Anterior cingulate cortex (tissue), 58 donors: ENCODE measurements at places on chromosomes 7 and 10.
A peak's percentile ranks its signal among the peaks of the same experiment; 100 is the strongest.

DNA sequence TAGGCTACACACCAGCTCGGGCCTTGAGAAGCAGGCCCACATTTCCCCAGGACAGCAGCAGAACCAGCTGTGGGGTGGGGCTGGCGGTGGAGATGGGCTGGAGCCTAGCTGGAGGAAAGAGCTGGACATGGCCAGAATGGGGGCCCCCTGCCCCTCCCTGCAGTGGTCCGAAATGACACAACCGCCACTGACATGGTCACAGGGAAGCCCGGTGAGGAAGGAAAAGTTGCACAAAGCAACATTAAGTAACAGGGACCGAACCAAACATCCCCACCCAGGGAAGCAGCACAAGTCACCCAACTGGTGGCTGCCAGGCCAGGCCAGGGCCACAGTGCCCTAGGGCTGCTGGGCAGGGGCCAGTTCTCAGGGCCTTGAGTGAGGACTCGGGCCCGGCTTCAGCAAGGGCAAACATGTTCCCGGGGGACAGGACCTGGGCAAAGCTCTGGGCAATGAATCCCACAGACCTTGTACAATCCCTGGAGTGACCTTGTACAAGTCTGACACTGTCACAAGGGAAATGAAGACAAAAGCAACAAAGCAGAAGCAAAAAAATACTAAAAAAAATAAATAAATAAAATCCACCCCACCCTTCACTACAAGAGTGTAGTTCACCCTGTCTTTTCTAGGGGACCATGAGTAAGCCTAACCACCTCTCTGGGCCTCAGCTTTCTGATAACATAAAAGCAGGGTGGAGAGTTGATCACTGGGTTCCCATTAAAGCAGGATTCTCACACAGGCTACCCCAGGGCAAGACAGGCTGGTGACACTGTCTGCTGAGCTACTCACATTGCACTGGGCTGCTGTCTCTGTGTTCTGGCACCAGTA, 33.0 kb downstream of the PSAP start:
- DNase-seq, result no peak

DNA sequence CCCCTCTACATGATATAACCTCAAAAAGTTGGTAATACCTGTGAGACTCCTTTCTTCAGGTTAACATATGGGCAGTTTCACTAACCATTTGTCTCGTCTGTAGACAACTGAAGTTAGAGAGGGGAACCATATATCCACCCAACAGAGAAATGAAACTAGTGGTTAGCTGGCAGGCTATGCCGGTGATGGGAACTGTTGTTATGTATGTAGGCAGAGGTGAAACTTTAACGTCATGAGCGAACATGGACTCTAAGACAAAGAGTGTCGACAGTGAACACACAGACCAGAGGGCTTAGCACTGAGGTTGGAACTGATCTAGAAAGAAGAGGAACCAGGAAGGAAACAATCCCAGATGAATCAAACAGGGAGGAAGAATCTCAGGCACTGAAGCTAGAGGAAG, 112.4 kb downstream of the ELMO1 start:
- no peak for DNase-seq

GRCh38 chr10:117246997-117247671, 6.2 kb downstream of the SLC18A2 start:
- DNase-seq, result no peak

DNA sequence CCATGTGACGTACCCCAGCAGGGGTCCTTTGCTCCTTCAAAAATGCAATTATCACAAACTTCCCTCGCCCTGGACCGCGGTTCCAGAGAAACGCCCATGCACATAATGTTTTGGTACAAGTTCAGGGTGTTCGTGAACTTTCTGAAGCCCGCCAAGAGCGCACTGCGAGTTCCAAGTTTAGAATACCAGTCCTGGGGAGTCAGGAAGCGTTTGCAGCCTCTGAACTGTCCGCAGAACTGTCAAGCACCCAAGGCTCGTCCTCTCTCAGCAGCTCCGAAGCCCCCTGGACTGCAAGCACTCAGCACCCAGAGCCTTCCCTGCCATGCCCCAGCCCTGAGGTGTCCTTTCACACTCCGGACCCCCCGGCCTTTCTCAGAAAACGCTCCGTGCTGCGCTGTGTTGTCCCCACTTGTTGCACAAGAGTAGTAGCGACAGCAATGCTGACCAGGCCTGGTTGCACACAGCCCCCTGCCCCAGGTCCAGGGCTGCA, 30.3 kb downstream of the CALML3 start:
- DNase-seq, result no peak

- no peak for DNase-seq
Measured at GRCh38 chr10:78222096-78222790, 188.6 kb downstream of the RPS24 start.

DNA sequence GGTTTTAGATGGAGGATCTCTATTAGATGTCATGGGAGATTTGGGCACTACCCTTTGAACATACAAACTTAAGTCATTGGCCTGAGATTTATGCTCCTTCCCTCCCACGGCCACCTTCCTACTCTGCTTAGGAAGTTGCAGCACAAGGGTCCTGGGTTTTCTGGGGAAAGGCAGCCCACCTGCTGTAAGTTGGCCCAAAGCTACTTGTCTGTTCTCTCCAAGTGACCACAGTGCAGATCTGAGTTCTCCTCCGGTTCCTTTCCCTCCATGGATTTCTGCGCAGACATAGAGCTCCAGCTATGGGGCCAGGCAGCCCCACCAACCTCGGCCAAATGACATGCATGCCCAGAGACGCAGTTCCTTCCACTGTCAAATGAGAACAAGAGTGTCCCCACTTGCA, 12.8 kb upstream of the C10orf53 start:
- no peak for DNase-seq

- peak; percentile 9 for DNase-seq
Measured at GRCh38 chr10:47165711-47166404, 134.1 kb upstream of the GDF10 start.

DNA sequence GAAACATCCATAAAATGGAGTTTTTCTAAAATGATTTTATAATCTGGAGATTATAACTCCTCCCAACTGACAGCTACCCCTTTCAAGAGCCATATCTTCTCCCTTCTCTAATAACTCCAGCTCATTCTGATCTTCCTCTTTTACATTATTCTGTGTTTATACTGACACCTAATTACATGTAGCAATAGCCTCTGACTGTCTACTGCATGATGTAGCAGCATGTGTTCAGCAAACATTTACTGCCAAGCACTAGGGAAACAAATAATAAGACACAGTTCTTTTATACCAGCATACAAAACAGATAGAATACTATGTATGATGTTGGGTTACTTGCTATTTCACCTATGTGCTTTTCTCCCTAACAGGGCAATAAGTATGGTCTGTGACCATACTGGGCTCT, 20.7 kb downstream of the RBM28 start:
- DNase-seq, result no peak

DNA sequence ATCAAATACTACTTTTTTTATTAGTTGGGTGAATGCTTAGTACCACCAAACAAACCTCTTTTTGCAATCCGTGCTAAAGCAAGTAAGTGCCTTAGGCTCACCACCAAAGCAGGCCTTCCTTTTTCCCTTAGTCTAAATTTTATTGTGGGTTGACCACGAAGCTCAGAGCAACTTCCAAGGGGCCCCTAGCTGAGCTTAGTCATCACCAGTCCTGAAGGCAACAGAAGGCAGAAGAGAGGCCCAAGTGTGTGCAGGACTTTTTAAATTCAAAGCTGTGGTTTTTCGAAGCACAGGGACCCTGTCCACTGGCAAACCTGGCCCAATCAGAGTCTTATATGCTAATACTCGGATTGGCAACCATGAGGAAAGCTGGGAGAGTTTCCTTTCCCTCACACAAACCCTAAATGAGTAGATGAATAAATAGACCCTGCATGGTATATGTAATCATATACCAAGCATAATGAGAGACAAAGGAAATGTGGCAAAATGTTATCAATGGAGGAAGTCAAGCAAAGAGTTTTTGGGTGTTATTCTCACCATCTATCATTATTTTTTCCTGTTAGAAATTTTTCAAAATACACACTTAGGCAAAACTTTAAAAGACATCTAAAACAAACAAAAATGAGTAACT, 453.2 kb upstream of the GALNT17 start:
- DNase-seq, result no peak

GRCh38 chr7:140972876-140973829, 41.6 kb downstream of the MRPS33 start:
- no peak for DNase-seq

- no peak for DNase-seq
Measured at GRCh38 chr7:104175361-104175984, 32.3 kb downstream of the ORC5 start.

DNA sequence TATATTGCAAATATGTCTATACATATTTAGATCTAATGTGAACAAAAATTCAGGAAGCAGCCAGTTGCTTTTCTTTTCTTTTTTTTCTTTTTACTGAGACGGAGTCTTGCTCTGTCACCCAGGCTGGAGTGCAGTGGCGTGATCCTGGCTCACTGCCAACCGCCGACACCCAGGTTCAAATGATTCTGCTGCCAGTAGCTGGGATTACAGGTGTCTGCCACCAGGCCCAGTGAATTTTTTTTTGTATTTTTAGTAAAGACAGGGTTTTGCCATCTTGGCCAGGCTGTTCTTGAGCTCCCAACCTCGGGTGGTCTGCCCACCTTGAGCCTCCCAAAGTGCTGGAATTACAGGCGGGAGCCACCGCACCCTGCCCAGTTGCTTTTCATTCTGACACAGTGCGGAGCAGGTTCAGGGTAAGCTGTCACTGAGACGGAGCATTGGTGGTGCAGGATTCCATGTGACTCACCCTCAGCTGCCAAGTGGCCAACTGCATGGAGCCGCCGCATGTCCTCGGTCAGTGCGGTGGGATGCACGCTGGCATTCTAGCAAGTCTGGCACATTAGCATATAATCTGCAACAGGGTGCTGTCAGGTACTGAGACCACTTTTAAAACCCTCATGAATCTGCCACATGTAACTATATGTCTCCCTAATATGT, 362.7 kb downstream of the DNAJB6 start:
- DNase-seq, result no peak

- DNase-seq, result no peak
Measured at GRCh38 chr10:118444069-118444468, 101.9 kb upstream of the FAM204A start.

DNA sequence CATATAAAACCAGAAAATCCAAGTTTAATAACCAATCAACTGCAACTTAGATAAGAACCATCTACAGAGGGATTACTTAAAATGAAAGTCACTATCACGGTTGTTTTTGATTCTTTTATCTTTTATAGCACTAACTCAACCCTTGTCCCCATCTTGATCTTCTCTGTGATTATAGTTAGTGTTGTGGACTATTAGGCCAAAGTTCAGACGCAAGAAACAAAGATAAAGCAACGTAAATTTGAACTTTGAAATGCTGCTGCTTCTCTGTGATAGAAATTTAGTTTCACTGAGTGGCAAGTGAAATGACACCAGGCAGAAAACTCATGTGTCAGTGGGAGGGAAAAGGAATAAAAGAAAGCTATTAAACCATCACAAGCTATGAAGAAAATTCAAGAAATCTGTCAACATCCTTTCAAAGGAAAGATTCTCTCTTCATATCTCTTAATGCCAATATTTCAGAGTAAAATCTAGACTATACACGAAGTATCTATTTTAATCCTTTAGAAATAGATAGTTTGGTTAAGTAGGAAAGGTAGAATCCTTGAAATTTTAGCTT, 71.8 kb upstream of the MALRD1 start:
- no peak for DNase-seq

- no peak for DNase-seq
Measured at GRCh38 chr10:117345143-117345542, 30.1 kb downstream of the PDZD8 start.

DNA sequence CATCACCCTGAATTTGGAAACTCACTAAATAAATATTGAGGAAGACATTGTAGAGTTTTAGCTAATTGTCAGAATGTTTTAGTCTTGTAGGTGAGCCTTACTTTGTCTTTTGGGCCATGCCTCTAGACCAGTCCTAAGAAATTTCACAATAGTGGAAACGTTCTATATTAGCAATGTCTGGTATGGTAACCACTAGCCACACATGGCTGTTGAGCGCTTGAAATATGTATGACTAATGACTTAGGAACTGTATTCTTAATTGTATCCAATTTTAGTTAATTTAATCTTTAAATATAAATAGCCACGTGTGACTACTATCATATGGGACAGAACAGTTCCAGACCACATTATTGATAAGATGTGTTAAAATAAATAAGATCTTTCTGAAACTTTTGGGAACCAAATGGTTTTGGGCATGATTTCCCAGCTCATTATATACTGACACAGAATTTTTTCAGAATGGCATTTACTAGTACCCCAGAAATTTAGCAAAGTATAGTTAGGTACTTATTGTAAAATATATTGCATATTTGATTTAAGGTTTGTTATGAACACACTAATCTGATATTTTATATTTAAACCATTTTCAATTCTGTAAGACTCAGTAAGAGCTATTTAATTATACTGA, 95.0 kb downstream of the VPS50 start:
- no peak for DNase-seq

DNA sequence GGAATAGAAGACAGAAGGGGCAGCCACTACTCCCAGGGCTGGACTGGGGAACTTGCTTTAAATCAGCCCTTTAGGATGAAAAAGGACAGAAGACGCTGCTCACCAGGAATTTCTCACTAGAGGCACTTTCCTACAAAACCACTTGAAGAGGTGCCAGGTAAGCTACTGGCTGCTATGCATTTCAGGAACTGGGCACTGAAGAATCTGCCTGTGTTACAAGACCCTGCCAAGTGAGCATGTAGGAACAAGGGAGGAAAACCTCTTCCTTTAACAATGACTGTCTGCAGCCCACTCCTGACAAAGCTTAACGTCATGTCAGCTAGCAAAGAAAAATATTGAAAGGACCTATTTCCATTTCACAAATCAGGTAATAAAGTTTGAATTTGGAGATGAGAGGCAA, 5.8 kb upstream of the AGMO start:
- DNase-seq, result no peak

- DNase-seq, result no peak
Measured at GRCh38 chr10:119408969-119409371, 133.5 kb downstream of the RGS10 start.

- DNase-seq, result no peak
Measured at GRCh38 chr10:98376485-98376884, 38.5 kb downstream of the PYROXD2 start.

DNA sequence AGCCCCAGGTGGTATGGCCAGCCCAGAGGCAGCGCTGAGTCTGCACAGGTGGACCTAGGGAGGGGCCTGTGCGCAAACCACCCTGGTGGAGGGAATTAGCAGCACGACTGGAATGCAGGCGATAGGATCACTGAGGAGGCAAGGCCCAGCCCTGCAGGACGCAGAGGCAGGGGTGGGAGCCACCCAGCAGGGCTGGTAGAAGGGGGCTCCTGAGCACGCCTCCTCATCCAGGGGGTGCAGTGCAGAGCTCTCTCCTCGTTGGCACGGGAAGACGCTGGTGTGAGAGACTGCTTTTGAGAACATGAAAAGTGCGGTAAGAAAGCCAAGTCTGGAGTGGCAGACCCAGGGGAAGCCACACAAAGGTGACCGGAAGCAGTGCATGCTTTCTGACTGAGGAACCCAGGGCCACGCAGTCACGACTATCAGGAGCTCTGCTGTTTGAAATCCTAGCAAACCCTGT, 6.0 kb downstream of the FXYD4 start:
- DNase-seq, result no peak

DNA sequence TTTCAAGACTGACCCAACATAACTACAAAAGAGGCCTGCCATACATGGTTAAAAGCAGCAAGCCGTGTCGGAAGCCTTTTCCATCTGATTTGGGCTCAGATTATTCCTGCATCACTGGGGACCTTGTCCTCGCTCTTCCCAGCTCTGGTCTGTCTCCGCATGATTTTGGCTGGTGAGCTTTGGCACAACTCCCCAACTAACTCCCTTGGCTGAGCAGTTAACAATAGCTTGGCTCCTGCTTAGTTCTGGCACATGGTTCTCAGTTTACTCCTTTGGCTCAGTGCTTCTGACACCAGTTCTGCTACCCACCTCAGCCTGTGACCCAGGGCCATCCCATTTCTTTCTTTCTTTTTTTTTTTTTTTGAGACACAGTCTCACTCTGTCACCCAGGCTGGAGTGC, 17.0 kb downstream of the AGK start:
- no peak for DNase-seq
